ENCODE measurements at places on chromosomes 12 and 14.

DNA sequence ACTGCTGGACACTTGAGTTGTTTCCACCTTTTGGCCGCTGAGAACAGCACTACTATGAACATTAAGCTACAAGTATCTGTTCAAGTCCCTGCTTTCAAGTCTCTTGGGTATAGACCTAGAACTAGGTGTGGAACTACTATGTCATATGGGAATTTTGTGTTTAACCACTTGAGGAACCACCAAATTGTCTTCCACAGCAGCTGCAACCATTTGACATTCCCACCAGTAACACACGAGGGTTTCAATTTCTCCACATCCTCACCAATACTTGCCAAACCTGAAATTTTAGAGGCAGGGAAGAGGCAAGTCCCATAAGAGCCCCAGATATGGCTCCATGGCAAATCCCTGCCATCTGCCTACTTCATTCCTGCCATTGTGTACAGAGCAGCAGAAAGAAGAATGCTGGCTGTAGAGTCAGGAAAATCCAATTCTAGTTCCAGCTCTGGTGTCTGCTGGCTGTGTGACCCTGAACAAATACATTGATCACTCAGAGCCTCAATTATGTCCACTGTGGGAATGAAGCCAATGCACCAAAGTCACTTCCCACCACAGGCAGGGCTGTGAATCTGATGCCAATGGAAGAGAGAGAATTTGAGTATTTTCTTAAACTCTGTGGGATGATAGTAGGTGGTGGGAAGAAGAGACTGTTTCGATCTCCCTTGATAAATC, 17.8 kb downstream of the PITPNM2 start:
- no peak for DNase-seq

DNA sequence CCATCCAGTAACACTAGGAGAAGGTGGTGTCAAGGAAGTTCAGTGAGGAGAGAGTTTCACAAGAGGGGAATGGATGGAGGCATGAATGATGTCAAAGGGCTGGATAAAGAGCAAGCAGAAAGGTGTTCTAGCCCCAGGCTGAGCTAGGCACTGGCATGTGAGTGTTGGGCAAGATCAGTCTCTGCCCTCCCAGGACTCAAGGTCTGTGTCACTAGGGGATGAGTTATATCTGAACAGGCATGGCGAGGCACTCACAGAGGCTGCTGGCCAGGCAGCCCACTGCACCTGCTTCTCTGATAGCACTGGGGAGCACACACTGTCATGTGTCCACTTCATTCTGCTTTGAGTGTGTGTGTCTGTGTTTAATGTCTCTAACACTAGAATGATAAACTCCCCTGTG, 903.8 kb downstream of the BCL11B start:
- DNase-seq = no peak

- no peak for DNase-seq
Measured at GRCh38 chr12:4471256-4471655, 25.6 kb upstream of the FGF6 start.

DNA sequence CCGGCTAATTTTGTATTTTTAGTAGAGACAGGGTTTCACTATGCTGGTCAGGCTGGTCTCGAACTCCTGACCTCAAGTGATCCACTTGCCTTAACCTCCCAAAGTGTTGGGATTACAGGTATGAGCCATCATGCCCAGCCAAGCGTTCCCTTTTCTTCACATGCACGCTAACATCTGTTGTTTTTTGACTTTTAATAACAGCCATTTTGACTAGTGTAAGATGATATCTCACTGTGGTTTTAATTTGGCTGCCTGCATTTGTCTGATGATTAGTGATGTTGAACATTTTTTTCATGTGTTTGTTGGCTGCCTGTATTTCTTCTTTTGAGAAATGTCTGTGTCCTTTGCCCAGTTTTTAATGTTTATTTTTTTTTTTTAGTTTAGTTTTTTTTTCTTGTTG, 10.2 kb upstream of the YARS2 start:
- no peak for DNase-seq

GRCh38 chr14:44586910-44587309, 79.8 kb upstream of the FSCB start:
- DNase-seq = peak; percentile 87

DNA sequence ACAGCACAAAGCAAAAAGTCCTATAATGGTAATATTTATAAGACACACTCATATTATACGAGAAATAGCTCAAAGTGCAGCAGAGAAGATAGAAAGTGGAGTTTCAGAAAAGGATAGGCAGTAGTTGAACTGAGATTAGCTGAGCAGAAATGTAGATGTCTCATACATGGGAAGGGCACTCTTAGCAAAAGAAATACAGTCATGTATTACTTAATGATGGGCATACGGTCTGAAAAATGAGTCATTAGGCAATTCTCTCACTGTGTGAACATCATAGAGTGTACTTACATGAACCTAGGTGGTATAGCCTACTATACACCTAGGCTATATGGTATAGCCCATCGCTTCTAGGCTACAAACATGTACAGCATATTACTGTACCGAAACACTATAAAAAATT, 671.3 kb downstream of the RPS29 start:
- no peak for DNase-seq

DNA sequence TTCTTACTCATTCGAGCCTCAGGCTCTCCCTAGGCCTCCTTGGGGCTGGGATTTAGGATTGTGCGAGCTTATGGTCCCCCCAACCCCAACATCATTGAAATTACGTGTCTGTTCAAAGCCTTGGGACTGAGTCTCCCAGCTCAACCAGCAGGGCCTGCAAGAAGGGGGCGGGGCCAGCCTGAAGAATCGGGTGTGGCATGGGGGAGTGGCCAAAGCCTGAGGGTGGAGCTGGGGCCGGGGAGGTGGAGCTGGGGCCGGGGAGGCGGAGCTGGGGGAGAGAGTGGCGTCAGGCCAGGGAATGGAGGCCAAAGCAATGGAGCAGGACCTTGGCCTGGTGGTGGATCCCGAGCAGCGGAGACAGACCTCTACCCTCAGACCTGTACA, 24.3 kb upstream of the HSPB8 start:
- DNase-seq = no peak

- no peak for DNase-seq
Measured at GRCh38 chr14:100147181-100147631, 12.2 kb downstream of the DEGS2 start.

GRCh38 chr12:68932128-68932960, 627 bp downstream of the CPM start:
- peak; percentile 13 for DNase-seq

DNA sequence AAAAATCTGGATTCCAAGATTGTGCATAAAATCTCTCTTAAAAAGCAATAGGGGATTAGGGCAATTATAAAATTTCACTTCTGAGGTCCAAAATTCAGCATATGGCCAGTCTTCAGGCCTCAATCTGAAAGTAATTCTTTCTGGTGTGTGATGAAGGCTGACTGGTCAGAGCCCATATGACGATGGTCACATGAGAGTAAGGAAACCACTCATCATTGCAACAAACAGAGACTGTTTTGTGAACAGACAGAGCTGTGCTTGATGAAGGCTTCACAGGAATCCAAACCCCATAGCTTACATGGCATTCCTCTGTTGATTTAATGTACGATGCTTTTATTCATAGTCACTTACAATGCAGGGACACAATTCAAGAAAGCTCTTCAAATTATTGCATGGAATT, 238.1 kb downstream of the APAF1 start:
- no peak for DNase-seq

- no peak for DNase-seq
Measured at GRCh38 chr14:106807493-106807892, 1281.1 kb downstream of the TMEM121 start.
